ENCODE measurements at places on chromosomes 2 and 18.

- DNase-seq: no peak
Observed at GRCh38 chr2:101736861-101737291, 39.4 kb downstream of the MAP4K4 start.

DNA sequence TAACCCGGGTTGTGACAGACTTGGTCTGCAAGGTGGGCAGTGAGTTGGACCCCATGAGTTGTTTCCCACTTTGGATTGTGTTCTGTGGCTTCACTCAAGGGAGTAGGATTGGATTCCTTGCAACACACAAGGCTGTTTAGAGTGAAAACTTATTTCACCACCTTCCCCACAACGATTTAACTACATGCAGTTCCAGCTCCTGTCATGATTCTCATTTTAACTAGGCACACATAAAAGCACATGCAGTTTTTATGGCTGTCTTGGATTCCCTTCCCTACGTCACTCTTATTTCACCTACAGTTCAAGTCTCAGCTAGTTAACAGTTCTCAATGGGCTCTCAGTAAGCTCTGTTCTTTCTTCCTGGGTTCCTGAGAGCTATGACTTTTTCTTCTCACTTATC is 15.9 kb downstream of the EFEMP1 start:
- DNase-seq: no peak

DNA sequence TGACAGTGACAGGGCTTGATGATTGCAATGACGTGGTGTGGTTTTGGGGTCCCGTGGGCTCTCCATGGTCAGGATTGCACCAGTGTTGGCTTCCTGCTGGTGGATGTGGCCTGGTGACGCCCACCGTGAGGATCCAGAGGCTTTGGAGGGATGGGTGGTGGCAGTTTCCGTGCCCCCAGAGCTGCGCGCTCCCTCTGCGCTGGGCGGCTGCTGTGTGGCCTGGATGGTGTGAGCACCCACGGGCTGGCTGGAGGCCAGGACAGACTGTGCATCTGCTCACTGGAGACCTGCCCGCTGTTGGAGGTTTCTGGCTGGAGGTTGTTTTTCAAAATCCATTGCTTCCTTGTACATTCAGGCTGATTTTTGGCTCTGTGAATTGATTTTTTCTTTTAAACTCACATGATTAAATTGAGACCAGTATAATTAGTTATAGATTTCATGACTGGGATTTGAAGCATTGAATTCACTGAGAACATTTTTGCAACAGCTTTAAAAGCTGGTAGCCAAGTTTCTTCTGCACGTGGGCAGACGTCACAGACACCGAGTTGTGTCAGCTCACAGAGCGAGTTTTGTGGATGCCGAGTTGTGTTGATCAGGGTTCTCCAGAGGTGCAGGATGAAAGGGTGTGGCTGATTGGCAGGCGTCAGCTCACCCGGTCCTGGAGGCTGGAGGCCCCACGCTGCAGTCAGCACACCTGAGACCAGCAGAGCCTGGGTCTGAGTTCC is 72.7 kb downstream of the KCNG2 start:
- no peak for DNase-seq

GRCh38 chr2:29117636-29118303 is 2.6 kb downstream of the CLIP4 start:
- DNase-seq: no peak

DNA sequence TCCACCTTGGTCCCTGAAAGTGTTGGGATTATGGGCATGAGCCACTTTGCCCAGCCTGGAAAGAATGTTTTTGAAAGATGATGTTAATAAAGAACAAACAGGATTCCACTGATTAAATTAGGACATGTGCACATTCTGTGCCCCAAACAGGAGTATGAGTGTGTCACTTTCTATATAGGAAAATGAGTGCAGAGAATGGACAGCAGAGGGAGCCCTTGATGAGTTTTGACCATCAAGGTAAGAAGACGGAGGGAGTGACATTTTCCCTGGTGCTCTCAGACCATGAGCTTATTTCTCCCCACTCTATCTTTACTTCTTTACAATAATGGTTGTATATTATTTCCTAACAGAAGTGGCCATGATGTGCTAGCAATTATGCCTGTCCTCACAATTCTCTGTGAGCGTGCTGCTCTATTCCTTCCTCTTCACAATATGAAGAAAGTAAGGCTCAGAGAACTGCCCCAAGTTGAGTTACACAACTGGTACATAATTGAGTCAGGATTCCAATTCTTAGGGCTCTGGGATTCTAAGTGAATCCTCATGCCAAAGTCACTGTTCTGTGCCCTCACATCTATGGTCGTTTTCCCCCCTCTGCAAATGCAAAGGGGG is 20.6 kb downstream of the RPL37A start:
- peak; percentile 58 for DNase-seq

- no peak for DNase-seq
Observed at GRCh38 chr2:221822416-221822815, 250.3 kb upstream of the EPHA4 start.

- DNase-seq: no peak
Observed at GRCh38 chr2:219525533-219526232, 11.4 kb downstream of the ASIC4 start.

- no peak for DNase-seq
Observed at GRCh38 chr18:63677500-63678225, 16.0 kb upstream of the SERPINB3 start.

DNA sequence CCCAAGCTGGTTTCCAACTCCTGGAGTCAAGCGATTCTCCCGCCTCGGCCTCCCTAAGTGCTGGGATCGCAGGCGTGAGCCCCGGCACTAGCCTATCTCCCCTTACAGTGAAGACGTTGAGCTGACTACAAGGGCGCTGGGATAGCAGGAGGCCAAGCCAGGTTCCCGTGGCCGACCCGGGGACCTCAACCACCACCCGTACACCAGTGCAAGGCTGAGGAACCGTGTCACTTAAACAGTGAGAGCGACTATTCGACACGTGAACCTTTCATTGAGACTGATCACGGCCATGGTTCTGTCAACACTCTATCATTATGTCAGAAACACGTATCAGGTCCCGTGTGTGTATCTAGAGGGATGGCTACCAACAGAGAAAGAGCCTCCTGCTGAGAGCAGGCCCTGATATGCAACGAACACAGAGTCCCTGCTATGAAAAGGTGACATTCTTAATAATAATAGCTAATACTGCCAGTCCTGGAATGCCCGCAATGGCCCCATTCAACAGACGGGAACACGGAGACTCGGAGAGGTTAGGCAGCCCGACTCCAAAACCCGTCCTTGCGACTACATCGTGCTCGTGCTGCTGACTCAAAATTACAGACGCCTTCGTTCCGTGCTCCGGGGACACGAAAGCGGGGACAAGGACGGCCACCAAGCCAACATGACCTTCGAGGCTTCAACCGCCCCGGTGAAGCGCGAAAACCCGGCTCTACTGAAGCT is 833 bp downstream of the AFG3L2 start:
- DNase-seq: no peak

GRCh38 chr18:74604774-74605173 is 7.1 kb downstream of the ZNF407 start:
- no peak for DNase-seq

- DNase-seq: peak; percentile 60
Observed at GRCh38 chr2:143452817-143453451, 323.7 kb downstream of the ARHGAP15 start.

DNA sequence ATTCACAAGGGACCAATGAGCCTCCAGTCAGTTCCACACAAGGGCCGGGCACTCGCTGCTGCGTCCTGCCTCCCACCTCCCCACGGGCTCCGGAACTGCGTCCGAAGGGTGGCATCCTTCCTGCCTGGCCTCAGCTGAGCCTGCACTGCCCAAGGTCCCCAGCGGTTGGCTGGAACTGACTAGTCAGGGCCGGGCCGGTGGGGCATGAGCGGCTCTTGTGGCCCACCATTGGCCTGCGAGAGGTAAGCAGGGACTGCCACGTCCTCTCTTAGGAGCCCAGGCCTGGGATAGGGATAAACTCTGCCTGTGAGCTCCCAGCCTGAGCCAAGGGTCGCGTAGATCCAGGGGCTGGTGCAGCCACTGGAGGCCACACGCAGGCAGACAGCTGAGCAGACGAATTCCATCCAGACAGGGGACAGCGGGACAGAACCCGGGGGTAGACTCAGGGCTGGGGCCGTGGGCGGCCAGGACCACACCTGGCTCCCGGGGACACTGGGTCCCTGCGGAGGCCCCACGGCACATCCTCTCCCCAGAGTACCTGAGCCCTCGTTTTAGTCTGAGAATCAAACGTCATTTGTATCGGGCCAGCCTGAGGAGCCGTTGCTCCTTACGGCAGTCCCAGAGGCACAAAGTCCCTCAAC is 148.4 kb downstream of the ZNF516 start:
- DNase-seq: no peak

DNA sequence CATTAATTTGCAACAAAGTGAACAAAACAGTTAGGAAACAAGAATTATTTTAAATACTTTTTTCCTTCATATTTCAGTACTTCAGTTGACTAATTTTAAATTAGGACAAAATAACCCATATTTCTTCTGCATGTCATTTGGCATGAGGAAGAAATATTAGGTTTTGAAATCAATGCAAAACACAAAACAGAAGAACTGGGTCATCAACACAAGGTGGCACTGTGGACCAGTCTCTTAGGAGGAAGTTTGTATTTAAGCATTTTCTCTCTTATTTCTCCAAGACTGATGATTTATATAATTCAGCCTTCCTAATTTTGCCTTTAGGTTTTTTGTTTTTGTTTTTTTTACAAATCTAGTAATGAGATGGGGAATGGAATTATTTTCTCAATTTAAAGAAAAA is 352.8 kb upstream of the KCNH7 start:
- DNase-seq: no peak

DNA sequence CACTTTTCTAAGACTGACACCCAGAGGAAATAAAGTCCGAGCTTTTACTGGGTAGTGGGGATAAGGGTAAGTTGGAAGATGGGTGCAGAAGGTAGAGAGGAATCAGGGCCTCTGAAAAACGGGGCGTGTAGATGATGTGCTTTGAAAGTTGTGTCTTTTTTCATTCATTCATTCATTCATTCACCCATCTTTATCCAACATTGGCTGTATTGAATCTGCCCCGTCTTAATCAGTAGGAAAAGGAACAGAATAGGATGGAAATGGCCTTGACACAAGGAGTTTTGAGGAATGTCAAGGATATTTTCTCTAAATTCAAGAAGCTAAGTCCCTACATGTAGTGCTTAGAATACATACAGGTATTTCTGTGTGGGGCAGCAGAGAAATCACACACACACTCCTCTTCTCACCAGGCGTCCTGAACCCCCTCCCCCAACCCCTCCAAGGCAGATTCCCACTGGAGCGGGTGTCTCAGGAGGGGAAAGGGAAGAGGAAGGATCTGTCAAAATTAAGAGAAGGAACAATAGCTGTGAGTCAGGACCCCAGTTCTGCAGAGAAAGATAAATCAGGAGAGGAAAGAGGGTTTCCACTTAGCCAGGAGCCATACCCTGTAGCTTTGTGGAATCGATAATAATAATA is 13.9 kb downstream of the DYSF start:
- DNase-seq: no peak

- DNase-seq: no peak
Observed at GRCh38 chr2:185145316-185146121, 547.2 kb downstream of the ZNF804A start.

DNA sequence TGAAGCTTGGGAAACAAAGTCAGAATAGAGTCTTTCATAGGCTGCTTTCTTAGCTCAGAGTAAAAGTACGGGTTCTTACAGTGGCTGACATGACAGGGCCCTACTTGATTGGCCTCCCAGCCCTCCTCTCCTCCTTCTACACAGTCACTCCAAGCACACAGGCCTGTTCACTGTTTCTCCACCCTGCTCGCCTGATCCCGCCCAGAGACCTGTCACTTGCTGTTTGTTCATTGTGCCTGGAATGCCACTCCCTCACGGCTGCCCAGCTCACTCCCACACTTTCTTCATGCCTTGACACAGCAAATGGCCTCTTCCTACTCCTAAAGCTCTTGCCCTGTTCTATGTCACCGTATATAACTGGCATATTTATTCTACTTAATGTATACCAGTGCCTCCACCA is 104.8 kb downstream of the MAP4K4 start:
- DNase-seq: no peak

DNA sequence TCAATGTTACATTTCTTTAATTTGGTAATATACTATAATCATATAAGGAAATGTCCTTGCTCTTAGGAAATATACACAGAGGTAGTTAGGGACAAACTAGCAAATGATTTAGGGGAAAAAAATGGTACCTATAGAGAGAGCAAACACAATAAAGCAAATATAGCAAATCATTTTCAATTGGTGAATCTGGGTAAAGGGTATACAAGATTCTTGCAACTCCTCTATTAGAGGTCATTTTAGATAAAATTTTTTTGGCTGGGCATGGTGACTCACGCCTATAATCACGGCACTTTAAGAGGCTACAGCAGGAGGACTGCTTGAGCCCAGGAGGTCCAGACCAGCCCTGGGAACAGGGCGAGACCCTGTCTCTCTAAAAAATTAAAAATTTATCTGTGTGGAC is 44.4 kb downstream of the STRN start:
- no peak for DNase-seq

- no peak for DNase-seq
Observed at GRCh38 chr2:239014458-239015217, 166.8 kb downstream of the TWIST2 start.

GRCh38 chr2:54330926-54331835 is 75.2 kb upstream of the TSPYL6 start:
- DNase-seq: no peak

DNA sequence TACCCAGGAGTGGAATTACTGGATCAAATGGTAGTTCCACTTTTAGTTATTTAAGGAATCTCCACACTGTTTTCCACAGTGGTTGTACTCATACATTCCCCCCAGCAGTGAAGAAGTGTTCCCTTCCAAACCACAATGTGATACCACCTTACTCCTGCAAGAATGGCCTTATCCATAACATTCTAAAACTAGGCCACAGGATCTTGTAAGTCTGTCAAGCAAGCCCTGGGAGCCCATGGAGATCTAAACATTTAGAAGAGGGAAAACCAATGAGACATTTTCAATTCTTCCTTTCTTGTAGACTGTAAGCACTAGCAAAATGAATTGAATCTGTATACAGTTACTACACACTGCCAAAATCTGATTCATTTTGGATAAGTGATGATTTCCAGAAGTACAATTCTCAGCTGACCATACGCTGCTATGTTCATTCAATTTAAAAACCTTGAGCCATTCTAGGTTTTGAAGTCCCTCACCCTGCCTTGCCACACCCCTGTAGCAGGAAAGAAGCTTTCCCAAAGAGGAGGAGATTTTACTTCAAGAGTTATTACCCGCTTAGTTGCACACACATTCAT is 149.1 kb downstream of the SLC8A1 start:
- DNase-seq: no peak

- no peak for DNase-seq
Observed at GRCh38 chr2:118992740-118993391, 50.9 kb downstream of the MARCO start.

GRCh38 chr2:225683258-225683657 is 283.7 kb downstream of the NYAP2 start:
- no peak for DNase-seq

DNA sequence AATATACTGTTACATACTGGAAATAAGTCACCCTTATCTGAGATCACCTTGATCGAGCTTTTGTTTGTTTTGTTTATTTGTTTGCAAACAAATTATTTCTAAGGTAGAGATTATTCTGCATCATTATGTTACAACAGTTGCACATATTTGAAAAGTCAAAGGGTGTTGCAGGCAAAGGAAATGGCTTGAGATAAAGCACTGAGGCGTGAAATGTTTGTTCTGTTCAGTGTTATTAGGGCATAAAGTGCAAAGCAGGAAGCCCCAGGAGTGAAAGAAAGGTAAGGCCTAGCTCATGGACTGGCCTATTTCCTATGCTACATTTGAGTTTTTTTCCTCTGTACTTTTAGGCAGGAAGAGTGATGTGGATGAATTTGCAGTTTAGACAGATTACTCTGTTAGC is 1815.6 kb upstream of the LRRTM1 start:
- DNase-seq: no peak

- DNase-seq: no peak
Observed at GRCh38 chr18:42510540-42510939, 555.5 kb downstream of the PIK3C3 start.

All from CD4-positive, alpha-beta T cell treated with Interleukin-2 at 100 ng/mL for 4 hours (primary cell).